ENCODE measurements at places on chromosomes 5 and 9. TPM values are rescaled to one million over a fixed set of nuclear protein-coding genes. Genes with fewer than 3 reads are reported as not detected.
A peak's percentile ranks its signal among the peaks of the same experiment; 100 is the strongest.

DNA sequence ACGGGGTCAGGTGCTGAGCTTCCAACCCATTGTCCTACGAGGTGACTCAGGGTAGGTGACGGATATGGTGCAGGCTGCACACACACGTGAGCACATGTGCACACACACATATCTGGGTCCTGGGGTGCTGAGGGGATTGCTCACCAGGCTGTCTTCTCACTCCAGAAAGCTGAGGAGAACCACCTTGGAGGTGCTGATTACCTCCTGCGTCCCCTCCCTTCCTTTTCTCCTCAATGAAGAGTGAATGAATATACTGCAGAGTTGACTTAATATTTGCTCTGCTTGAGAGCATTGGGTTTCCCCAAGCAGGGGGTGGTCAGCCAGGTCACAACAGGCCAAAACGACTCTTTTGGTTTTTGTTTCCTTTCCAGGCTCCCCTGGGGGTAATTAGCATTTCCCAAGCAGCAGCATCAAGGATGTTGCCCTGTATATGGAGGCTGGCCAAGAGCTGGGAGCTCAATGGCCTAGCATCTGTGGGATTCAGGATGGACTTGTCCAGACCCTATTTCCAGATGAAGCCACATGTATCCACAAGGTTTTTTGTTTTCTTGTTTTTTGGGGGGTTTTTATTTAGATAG, 49.7 kb downstream of the PDZD2 start:
- DNase-seq = no peak

GRCh38 chr5:150500328-150500841, 7.5 kb upstream of the NDST1 start:
- no peak for DNase-seq

DNA sequence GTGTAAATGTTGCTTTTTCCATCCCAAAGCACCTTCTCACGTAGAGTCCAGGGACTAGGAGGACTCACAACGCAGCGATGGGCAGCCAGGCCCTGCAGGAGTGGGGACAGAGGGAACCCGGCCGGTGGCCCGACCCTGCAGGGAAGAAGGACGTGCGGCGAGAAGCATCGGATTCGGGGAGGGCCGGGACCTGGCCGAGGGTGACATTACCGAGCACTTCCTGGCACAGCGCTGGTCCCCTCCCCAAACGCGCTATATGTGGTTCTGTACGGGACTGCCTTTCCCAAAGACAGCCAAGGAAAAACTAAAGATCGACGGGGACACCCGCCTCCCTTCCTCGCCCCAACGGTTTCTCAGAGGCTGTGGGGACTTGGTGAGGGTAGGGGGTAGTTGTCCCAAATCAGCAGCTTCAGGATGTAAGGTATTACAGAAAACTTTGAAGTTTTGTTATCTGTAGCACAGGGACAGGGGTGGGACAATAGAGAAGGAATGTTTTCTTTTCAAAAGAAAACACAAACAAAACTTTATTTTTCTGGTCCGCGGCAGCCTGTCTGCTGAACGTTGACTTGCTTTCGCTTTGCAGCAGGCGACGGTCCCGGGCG, 887 bp upstream of the MAP3K1 start:
- DNase-seq = peak; percentile 16

GRCh38 chr9:1604942-1605560, 410.1 kb upstream of the SMARCA2 start:
- DNase-seq = no peak

- no peak for DNase-seq
Measured at GRCh38 chr9:12771891-12772290, 2.9 kb upstream of the LURAP1L start.

- no peak for DNase-seq
Measured at GRCh38 chr5:1502046-1502736, 21.6 kb downstream of the LPCAT1 start.

DNA sequence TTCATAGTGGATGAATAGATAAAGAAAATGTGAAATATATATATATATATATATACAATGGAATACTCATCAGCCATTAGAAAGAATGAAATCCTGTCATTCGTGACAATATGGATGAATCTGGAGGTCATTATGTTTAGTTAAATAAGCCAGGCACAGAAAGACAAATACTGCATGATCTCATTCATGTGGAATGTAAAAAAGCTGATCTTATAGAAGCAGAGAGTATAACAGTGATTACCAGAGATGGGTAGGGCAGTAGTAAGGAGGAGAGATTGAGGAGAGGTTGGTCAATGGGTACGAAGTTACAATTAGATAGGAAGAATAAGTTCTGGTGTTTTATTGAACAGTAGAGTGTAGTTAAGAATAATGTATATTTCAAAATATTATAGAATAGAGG, 19.7 kb upstream of the PCDHAC2 start:
- no peak for DNase-seq

DNA sequence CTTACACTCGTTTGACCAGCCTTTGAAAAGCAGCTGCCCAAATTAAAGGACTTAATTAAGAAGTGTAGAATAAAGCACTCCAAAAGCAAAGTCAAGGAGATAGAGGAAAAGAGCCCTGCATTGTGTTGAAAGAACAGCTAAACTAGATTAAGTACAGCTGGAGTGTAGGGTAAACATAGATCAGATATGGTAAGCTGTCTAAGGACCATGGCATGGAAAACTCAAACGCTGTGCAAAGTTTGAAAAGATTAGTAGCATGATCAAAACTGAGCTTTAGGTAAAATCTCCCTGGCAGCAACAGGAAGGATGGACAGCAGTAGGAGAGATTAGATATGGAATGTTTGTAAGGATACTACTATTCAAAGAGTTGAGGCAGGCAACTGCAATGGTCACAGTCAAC, 55.4 kb downstream of the BNC2 start:
- DNase-seq = no peak

- DNase-seq = peak; percentile 68
Measured at GRCh38 chr9:130215341-130216119, 43.3 kb downstream of the NCS1 start.

GRCh38 chr9:134198791-134199190, 34.4 kb upstream of the RNU6ATAC start:
- no peak for DNase-seq

- no peak for DNase-seq
Measured at GRCh38 chr9:132749306-132749705, 79.0 kb downstream of the GTF3C4 start.

GRCh38 chr9:76415154-76415553, 20.9 kb upstream of the RFK start:
- DNase-seq = no peak

- DNase-seq = no peak
Measured at GRCh38 chr5:146523698-146524097, 7.7 kb upstream of the GPR151 start.

- DNase-seq = no peak
Measured at GRCh38 chr9:36401164-36401740, 1.2 kb upstream of the RNF38 start.

- DNase-seq = no peak
Measured at GRCh38 chr9:101579711-101580545, 14.8 kb downstream of the PPP3R2 start.

DNA sequence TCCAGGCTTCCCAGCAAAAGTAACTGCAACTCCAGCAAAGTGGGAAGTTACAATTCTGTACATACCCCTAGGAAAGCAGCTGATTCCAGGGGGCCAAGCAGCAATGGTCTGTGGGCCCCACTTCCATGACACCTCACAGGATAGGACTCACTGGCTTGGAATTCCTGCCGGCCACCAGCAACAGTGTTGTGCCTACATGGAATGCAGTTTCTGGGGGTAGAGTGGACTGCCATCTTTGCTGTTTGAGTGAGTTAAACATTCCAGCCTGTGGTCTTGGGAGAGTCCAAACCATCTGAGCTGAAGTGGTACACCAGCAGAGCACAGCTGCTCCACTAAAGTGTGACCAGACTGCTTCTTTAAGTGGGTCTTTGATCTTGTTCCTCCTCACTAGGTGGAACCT, 13.4 kb upstream of the FBN2 start:
- no peak for DNase-seq

DNA sequence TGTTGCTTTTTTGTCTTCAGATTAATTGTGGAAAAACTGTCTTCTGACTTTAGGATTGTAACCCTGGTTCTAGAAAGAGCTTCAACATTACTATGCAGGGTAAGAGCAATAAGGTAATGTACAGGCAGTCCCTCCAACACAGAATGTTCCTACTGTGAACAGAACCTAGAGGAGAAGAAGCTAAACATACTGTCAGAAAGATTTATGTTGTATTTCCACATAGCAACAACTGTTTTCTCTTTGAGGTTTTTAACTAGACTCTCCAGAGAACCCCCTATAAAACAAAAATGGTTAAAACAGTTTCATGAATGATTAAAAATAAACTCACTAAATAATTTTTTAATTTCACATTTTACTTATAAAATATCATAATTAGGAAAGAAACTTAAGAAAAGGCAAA, 64.3 kb upstream of the NAA35 start:
- DNase-seq = no peak

GRCh38 chr9:98009936-98010335, 26.8 kb downstream of the ANP32B start:
- peak; percentile 42 for DNase-seq

- no peak for DNase-seq
Measured at GRCh38 chr5:88813805-88814575, 69.0 kb downstream of the MEF2C start.

GRCh38 chr5:83095957-83096539, 18.7 kb downstream of the XRCC4 start:
- no peak for DNase-seq

DNA sequence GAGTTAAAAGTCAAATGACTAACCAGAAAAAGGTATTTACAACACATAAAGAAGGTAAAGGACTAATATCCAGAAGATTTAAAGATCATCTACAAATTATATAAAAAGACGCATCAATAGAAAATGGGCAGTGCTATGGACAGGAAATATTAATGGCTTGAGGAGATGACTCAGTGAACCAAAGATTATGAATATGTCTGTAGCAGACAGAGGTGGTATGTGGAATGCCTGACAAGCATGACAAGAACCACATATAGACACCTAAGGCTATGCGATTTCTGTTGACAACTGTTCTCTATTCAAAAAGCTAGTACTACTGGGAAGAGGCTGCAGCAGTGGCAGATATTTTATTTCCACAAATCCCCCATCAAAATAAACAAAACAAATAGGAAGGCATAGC, 177.0 kb upstream of the SH3GL2 start:
- DNase-seq = no peak

GRCh38 chr9:86801246-86801645, 146.1 kb downstream of the GAS1 start:
- no peak for DNase-seq

DNA sequence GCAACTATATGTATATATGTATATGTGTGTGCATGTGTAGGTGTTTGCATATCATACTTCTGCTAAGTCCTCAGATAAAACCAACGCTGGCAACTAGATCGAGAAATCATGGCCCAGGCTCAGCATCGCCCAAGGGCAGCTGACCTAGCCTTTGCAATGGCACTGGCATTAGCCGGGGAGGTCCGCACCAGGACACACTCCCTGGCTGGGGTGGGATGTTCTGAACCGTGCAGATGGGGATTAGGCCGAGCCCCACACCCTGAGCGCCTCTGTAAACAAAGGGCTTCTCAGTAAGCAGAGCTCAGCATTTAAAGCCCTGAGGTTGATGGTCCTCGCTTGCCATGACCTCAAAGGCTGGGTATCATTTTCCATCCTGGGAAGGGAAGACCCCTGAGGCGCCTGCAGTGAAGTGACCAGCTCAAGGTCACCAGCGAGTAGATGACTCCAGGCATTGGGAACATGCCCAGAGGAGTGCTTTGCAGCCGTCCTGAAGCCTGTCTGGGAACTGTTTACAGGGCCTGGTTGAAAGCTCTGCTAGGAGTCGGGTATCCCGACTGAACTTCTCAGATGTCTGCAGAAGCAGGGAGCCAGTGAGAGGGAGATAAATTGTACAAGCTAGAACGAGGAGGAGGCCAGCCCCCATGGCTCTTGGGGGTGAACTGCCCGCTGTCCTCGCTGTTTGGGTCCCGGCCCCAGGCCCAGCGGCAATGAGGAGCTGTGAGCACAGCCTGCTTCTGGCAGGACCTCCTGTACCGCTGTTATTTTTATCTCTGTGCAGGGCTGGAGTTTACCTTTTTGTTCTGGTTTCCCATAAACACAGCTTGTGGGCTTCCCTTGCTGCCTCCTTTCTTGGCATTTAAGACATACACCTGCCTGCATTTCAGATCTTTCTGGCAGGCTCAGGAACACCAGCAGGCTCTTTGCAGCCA, 18.4 kb downstream of the GADD45G start:
- DNase-seq = peak; percentile 29

DNA sequence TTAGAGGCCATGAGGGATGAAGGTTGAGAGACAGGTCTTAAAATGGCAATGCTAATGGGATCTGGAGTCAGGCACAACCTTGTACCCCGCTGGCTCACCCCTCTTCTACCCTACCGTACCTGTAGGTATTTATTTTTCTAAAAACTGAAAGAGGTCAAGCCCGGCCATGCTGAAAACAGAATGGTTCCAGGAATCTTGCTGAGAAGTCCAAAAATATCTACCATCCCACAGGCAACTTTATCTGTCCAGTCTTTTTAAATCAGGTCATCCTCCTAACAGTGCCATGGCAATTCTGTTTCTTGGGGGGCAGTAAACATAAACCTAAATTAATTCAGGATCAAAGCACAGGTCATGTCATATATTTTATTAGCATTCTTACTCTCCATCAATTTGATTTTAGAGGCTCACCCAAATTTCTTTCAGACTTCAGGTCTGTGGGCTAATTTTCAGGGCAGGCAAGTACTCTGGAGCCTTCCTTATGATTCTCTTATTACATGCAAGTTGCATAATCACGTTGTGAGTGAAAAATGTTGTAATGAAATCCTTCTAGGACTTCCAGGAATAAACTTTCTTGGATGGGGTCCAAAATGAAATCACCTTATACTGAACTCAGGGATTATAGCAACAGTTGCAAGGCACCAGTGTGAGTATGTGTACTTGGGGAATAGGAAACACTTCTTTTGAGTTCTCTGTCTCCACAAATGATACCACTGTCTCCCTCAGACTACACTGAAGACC, 102.7 kb upstream of the NREP start:
- DNase-seq = no peak

Gene PPP3R2
- total RNA-seq = not detected

Gene TEK
- total RNA-seq = 13.5 TPM

Gene COMMD10
- 70.4 TPM for total RNA-seq

Gene VCAN
- 58.2 TPM for total RNA-seq

Gene PPIC
- total RNA-seq = 22.3 TPM

Gene GDA
- 26.6 TPM for total RNA-seq

Gene SAXO1
- not detected for total RNA-seq

Gene SOX30
- total RNA-seq = not detected

Gene SEC61B
- 104 TPM for total RNA-seq

Gene CFAP77
- total RNA-seq = not detected

Gene C1QTNF3
- total RNA-seq = 10.8 TPM

Gene DND1
- 2.6 TPM for total RNA-seq
